ENCODE measurements at places on chromosomes 12 and 14.

GRCh38 chr12:71664411-71665089, 449 bp downstream of the THAP2 start:
- DNase-seq = peak; percentile 56

GRCh38 chr14:26328791-26329190, 269.0 kb downstream of the NOVA1 start:
- no peak for DNase-seq

DNA sequence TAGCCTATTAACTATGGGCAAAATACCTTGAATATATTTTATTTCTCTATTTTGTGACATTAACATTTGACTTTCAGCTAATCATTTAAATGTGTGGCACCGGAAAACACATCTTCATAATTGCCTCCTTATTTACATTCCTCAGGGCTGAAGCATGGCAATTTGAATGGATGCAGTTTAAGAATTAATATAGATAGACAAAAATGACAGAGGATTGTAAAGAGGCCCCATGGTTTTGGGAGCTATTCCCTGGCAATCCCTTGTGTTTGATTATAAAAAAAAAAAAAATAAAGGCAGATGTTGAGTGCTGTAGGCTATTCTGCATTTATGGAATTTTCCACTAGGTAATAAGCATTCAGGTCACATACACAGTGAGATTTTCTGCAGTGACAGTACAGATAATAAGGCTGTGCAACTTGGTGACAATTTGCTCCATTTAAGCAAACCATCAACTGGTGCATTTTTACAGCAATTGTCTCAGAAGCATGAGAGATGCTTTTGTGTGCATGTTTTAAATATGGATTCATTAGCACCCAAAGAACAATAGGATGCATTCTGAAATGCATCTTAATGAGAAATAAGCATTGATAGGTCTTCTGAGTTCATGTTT, 123.2 kb upstream of the SLC38A4 start:
- DNase-seq = no peak

GRCh38 chr12:65121956-65122469, 908 bp upstream of the WIF1 start:
- no peak for DNase-seq

- DNase-seq = no peak
Measured at GRCh38 chr12:114555451-114555850, 128.5 kb downstream of the TBX3 start.

DNA sequence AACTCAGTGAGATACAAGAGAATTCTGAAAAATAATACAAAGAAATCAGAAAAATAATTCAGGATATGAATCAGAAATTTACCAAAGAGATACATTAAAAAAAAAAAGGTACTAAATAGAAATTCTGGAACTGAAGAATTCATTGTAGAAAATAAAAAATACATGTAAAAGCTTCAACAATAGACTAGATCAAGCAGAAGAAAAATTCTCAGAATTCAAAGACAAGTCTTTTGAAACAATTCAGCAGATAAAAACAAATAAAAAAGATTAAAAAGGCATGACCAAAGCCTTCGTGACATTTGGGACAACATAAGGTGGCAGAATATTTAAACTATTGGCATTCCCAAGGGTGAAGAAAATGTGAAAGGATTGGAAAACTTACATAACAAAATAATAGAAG, 133.1 kb upstream of the CNOT2 start:
- no peak for DNase-seq

DNA sequence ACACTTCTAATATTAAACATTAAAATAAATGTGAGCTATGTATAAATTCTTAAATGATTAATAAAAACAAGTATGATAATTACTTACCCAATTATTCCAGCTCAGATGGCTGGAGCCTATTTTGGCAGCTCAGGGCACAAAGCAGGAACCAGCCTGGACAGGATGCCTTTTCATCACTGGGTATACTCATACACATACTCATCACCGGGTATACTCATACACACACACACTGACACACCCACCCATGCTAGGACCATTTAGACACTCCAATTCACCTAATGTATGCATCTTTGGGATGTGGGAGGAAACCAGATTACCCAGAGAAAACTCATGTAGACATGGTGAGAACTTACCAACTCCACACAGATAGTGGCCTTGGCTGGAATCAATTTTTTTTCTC, 57.9 kb upstream of the CNOT2 start:
- DNase-seq = no peak

Measured in adipocyte (in vitro differentiated cells).